T-helper 17 cell (primary cell): ENCODE measurements at places on chromosomes 2 and 18. TPM values are rescaled to one million over a fixed set of nuclear protein-coding genes. Genes with fewer than 3 reads are reported as not detected.
A peak's percentile ranks its signal among the peaks of the same experiment; 100 is the strongest.

DNA sequence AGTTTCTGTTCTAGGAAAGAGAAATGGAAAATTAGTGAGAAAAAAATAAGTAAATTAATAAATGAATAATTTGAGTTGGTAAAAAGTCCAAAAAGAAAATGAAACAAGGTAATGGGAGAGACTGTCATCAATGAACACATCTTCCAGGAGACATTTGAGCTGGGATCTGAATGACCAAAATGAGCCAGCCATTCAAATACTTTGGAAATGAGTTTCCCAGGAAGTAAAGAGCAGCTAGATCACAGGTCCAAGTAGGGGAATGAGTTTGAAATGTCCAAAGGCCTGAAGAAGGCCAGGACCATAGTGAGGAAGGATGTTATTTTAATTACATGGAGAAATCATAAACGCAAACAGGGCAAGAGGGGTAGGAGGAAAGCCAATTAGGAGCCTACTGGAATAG is 6.6 kb upstream of the DNAH7 start:
- H3K4me3 ChIP-seq = no peak overlapping the region
- no peaks in the 10 kb centered on the region for H3K27me3 ChIP-seq
- peaks cover 13% of the 10 kb centered on the region for H3K4me1 ChIP-seq
- H3K27ac ChIP-seq = peak overlapping the region; percentile 39
- no peak for DNase-seq

MROH2A gene
- total RNA-seq = not detected

GRCh38 chr18:44464398-44465180 is 216.1 kb upstream of the SETBP1 start:
- no peaks in the 10 kb centered on the region for H3K36me3 ChIP-seq
- H3K27ac ChIP-seq = no peak overlapping the region
- no peak overlapping the region for H3K4me3 ChIP-seq

- no peak overlapping the region for H3K4me3 ChIP-seq
- H3K36me3 ChIP-seq = no peaks in the 10 kb centered on the region
- no peaks in the 10 kb centered on the region for H3K27me3 ChIP-seq
- DNase-seq = no peak
- H3K4me1 ChIP-seq = no peaks in the 10 kb centered on the region
Measured at GRCh38 chr18:29882620-29883019, 1159.9 kb downstream of the DSC3 start.

TCF23 gene
- not detected for total RNA-seq

CCDC141 gene
- 22.8 TPM for total RNA-seq

- DNase-seq = no peak
- H3K36me3 ChIP-seq = no peaks in the 10 kb centered on the region
- H3K4me1 ChIP-seq = peaks cover 4% of the 10 kb centered on the region
- no peak overlapping the region for H3K27ac ChIP-seq
- H3K27me3 ChIP-seq = peaks cover 60% of the 10 kb centered on the region
Measured at GRCh38 chr2:31107591-31108300, 30.5 kb downstream of the GALNT14 start.

DNA sequence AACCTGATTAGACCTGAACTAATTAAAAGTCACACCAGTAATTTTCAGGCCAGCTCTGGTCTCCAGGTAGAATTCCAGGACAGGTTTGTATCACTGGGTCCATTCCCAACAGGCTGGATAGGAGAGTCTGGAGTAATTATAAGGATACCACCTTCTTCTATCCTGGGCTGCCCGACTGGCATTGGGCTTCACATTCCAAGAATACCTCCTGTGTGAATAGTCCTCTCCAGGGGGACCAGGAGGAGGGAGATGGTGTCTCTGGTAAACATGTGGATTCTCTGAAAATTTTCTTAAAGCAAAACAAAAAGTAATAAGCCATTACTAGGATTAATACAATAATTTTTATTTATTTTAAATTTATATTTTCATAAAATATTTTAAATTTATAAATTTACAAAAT is 17.3 kb downstream of the DUSP11 start:
- H3K36me3 ChIP-seq = peaks cover 8% of the 10 kb centered on the region
- DNase-seq = no peak
- no peak overlapping the region for H3K27ac ChIP-seq

CD207 gene
- total RNA-seq = not detected

C2orf74 gene
- 4.9 TPM for total RNA-seq

- no peaks in the 10 kb centered on the region for H3K36me3 ChIP-seq
- no peak overlapping the region for H3K27ac ChIP-seq
- peaks cover 46% of the 10 kb centered on the region for H3K27me3 ChIP-seq
- peaks cover 2% of the 10 kb centered on the region for H3K4me1 ChIP-seq
- no peak for DNase-seq
Measured at GRCh38 chr2:129806317-129806716, 173.1 kb upstream of the RAB6C start.

DNAJC5G gene
- total RNA-seq = not detected

REG3A gene
- total RNA-seq = not detected

GRCh38 chr2:9543557-9543956 is 12.1 kb downstream of the ADAM17 start:
- H3K4me1 ChIP-seq = peaks cover 30% of the 10 kb centered on the region
- H3K4me3 ChIP-seq = peak overlapping the region; percentile 43
- H3K36me3 ChIP-seq = peaks cover 3% of the 10 kb centered on the region
- H3K27ac ChIP-seq = peak overlapping the region; percentile 63

GRCh38 chr2:121972203-121972602 is 216.8 kb downstream of the TSN start:
- no peak for DNase-seq
- no peak overlapping the region for H3K27ac ChIP-seq
- no peaks in the 10 kb centered on the region for H3K36me3 ChIP-seq
- H3K27me3 ChIP-seq = peaks cover 39% of the 10 kb centered on the region
- peaks cover 17% of the 10 kb centered on the region for H3K4me1 ChIP-seq
- no peak overlapping the region for H3K4me3 ChIP-seq
